Activated CD4-positive, alpha-beta T cell treated with anti-CD3 and anti-CD28 coated beads, Interleukin-2, amount 10 ng/mL, durations not matched to agents 7 days and 5 days (primary cell): ENCODE measurements at places on chromosomes 6 and 20. TPM values are rescaled to one million over a fixed set of nuclear protein-coding genes. Genes with fewer than 3 reads are reported as not detected.

Gene CGAS
- total RNA-seq: 27.9 TPM

Gene LIN28B
- total RNA-seq: not detected

Gene NKX2-2
- not detected for total RNA-seq

Gene KCNG1
- total RNA-seq: not detected

Gene MYLK4
- total RNA-seq: 0.62 TPM

Gene FAM217A
- not detected for total RNA-seq
